NCI-H1105 treated with DMSO at 0.1 percent for 48 hours (cell line): ENCODE measurements at places on chromosomes 1 and 21.

DNA sequence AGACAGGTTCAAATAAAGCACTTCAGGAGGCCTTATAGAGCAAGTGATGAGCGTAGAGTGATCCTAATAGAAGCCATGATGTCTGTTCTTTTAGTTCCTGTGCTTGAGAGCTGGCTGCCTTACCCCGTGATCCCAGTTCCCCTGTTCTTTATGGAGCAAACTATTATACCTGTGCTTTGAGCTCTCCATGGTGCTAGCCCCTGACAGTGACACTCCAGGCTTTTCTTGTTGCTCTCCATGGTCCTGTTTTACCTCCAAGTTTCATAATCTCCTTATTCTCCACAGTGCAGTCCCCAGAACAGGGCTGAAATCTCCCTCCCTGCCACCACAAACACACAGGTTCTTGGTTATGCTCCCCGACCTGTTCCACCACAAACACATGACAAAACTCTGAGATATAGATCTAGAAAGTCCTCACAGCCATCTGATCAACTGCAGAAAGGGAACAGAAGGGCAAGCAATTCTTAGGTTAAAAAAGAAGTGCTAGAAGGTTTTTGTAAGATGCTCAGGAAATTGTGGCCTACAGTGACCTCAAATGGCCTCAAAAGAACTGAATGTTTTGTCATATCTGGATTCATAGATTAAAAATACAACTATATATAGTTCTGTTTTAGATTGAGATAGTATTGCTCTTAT, 6.0 kb downstream of the CADM3 start:
- DNase-seq = no peak

DNA sequence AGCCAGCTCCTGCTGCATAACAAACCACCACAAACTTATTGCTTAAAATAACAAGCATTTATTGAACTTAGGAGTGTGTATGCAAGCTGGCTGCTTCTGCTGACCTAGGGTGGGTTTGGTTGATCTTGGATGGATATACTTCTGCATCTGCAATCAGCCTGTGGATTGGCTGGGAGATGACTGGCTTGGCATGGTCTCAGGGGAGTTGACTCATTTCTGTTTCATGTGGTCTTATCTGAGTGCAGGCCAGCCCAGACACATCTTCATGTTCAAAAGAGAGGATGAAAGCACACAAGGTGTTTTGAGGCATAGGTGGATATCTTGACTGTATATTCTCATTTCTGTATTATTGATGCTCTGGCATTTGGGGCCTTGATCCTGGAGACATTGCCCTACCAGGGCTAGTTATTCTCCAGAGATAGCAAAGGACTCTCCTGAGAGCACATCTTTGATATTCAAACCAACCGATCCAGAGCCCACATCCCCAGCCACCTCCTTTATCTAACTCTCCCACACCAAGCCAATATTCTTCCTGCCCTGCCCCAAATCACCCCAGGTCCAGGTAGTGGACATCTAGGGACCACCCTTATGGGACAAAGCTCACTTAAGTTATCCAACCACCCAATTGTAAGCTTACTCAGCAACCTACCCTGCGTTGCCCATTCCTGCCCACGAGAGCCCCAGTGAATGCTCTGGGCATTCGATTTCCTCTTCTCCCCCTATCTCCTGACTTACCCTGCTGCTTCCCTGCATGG, 350.8 kb downstream of the PTPRU start:
- no peak for DNase-seq

GRCh38 chr1:111454859-111455641, 5.8 kb downstream of the ATP5PB start:
- no peak for DNase-seq

DNA sequence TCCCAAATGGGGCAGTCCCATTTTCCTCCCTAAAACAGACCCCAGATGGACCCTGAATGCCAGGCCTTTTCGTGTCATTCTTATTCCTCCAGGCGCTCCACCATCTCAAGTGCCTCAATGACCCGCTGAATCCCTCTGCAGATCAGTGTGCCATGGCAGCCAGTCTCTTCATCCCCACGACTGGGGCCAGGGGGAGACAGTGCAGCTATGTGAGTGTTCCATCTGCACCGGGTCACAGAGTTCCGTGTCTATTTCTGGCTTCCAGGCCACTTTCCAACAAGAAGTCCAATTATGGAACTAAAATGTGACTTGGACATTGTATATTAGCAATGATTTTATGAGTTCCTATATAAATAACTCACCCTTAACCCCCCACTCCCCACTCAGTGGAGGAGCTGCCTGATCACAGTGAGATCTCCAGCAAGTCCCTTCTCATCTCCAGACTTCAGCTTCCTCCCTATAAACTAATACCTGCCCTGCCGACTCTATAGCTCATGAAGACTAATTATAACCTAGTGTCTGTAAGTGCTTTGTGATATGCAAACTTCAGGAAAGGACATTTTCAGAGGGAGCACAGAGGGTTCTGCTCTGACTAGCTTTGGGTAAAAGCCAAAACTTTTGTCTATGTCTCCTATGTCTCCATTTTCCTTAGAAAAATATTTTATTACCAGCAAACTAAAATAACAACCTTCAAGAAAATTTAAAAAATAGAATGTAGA, 56.3 kb upstream of the NFASC start:
- DNase-seq = no peak

- no peak for DNase-seq
Measured at GRCh38 chr1:156233426-156234127, 8.4 kb upstream of the BGLAP start.

- no peak for DNase-seq
Measured at GRCh38 chr21:45356251-45356650, 48.7 kb upstream of the COL18A1 start.

GRCh38 chr1:240018617-240019016, 73.1 kb upstream of the FMN2 start:
- DNase-seq = no peak

GRCh38 chr1:81208441-81208840, 592.3 kb upstream of the ADGRL2 start:
- no peak for DNase-seq

GRCh38 chr1:167094690-167095089, 815 bp downstream of the STYXL2 start:
- no peak for DNase-seq

GRCh38 chr1:166905900-166906299, 29.8 kb upstream of the TADA1 start:
- DNase-seq = no peak

DNA sequence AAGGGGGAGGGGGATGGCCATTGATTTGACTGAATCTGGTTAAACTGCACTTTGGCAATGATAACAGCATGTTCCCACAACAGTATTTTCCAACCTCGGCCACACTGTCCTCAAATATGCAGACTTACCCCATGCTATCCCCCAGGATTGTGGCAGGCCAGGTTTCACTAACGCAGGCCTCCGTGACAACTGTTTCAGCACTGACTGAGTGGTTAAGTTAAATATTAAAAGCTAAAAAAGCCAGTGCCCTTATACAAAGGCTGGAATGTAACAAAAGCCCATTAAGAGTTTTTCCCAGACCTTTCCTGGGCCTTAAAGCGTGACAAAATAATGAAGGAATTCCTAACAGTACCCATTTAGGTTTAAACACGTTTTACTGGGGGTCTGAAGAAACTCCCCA, 202.9 kb downstream of the USP25 start:
- DNase-seq = no peak

GRCh38 chr1:65259816-65260215, 49.5 kb upstream of the DNAJC6 start:
- no peak for DNase-seq

- DNase-seq = no peak
Measured at GRCh38 chr1:240284656-240285414, 193.2 kb downstream of the FMN2 start.

- no peak for DNase-seq
Measured at GRCh38 chr1:231691618-231692259, 65.1 kb downstream of the DISC1 start.

DNA sequence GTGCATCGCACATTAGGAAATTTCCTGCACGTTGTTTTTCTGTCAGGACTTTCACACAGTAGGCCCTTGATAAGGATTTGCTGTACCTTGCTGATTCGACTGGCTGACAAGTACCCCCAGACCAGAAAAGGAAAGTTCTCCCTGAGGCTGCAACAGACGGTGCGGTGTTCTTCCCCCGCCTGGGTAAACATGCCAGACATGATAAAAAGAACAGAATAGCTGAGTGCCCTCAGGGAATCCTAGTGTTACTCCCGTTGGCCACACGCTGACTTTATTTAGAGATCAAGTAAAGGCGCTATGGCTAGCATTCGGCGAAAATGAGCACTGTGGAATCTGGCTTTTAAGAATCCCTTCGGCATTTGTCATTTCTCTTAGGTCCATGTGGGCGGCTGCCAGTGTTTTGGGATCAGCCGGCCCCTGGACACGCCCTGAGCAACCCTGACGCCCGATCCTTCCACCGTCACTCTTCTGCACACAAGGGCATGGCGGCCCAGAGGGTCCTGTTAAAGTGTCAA, 607.7 kb downstream of the KIF26B start:
- DNase-seq = no peak

- no peak for DNase-seq
Measured at GRCh38 chr1:148308832-148309458, 156.9 kb upstream of the NBPF11 start.

DNA sequence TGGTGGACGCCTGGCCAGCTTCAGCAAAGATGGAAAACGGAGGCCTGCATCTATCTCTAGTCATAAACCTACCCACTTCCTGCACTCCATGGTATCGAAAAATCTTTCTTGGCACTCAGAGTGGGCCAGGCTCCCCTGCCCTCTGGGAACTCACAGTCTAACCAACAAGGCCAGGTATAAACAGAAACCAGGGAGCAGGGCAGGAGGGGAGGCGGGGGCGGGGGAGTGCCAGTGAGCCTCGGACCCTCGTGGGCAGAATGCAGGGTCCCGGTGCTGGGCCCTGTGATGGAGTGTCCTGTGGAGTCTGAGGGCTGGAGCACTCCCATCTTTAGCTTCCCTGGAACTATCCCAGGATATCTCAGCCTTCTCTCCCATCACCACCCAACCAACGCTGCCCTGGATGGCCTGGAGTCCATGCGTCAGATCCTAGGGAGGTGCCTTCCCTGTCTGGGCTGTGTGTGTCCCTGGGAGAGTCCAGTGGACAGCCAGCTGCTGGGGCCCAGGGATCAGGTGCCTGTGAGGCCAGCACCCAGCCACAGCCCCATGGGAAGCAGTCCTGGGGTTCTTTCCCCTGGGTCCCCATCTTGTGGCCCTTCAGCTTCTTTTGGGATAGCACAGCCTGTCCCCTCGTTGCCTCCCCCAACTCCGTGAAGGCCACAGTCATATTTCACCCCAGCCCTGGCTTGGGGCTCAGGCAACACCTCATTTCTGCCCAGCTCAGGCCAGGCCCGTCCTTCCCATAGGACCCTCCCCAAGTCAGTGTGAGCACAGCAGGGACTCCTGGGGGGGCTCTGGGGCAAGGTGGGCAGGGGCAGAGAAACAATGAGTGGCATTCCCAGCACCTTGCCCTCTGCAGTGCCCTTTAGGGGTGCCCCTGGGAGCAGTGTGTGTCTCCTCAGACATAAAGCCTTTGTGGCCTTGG, 1.1 kb upstream of the EPS8L3 start:
- no peak for DNase-seq

DNA sequence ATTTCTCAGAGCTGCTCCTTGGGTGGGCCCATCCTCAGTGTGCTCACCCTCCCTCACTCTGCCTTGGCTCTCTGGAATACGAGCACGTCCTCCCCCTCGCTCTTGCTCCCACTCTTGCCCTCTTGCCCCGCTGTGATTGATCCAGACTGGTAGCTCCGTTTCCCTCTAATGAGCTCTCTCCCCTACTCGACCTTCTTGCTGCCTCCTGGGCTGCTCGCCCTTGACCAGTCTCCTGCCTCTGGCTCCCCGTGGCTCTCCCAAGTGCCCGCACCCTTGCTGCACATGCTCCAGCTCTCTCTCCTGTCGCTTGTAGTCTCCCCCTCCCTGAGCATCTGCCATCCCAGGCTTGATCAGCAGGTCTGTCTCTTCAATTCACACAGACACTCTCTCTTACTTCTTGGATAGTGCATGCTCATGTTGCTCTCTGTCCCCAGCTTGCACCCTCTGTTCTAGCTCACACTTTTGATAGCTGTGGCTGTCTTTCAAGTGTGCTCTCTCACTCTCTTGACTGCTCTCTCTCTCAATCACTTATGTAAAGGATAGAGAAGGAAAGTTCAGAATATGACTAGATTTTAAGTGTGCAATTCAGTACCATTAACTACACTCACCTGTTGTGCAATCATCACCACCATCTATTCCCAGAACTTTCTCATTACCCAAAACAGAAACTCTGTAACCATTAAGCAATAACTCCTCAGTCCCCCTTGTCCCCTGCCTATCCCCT, 51.1 kb downstream of the PHC2 start:
- no peak for DNase-seq

DNA sequence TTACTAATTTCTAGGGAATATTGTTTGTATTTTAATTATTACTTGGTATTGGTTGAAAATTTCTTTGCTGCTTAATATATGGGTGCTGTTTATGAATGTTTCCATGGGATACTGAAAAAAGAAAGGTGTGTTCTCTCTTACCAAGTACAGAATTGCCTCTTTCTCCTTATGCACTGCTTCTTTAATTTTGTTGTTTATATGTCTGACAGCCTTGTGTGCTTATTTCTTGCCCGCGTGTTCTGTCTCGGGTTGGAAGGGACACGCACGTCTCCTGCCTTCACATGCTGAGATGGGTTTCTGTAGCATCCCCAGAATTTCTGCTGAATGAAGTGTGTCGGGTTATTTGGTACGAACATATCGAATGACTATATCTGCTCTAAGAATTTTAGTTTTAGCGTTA, 51.1 kb downstream of the AGPAT3 start:
- no peak for DNase-seq

DNA sequence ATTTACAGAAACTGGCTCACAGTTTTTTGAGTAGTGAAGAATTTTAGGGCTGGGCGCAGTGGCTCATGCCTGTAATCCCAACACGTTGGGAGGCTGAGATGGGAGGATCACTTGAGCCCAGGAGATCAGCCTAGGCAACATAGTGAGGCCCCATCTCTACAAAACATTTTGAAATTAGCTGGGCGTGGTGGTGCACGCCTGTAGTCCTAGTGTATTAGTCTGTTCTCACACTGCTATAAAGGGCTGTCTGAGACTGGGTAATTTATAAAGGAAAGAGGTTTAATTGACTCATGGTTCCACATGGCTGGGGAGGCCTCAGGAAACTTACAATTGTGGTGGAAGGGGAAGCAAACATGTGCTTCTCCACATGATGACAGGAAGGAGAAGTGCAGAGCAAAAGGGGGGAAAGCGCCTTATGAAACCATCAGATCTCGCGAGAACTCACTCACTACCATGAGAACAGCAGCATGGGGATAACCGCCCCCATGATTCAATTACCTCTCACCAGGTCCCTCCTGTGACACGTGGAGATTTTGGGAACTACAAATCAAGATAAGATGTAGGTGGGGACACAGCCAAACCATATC, 24.4 kb upstream of the DYRK1A start:
- DNase-seq = no peak

DNA sequence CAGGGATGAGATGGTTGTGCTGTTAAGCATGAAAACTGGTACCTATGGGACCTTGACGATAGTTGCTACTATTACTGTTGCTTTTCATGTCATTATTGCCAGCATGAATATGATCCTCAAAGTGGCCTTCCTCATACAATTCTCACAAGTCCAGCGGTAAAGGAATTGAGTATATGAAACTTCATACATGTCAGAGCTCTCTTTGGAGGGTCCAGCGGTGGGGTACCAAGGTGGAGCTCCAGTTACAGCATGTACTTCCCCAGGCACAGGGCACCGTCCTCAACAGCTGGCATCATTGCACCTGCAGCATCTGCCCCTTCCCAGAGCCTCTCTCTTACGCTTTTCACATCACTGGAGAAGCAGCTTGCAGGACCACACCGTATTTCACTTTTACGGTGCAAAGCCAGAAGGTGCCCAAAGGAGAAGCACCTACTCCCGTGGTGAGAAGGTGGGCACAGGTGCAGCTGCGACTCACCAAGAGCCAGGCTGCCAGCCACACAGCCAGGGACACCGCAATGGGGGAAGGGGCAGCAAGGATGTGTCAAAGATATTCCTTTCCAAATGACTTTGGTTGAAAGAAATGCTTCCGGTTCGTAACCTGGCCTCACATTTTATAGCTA, 166.4 kb upstream of the IRF2BP2 start:
- no peak for DNase-seq
